NCI-H524 treated with DMSO at 0.1 percent for 48 hours (cell line): ENCODE measurements at places on chromosomes 2 and 18.

GRCh38 chr2:240392084-240392947, 43.1 kb upstream of the GPC1 start:
- no peak for DNase-seq

GRCh38 chr18:72847771-72848170, 20.0 kb downstream of the NETO1 start:
- DNase-seq: no peak

- no peak for DNase-seq
These were observed 20.2 kb downstream of the CXCR2 start for GRCh38 chr2:218146056-218146455.

DNA sequence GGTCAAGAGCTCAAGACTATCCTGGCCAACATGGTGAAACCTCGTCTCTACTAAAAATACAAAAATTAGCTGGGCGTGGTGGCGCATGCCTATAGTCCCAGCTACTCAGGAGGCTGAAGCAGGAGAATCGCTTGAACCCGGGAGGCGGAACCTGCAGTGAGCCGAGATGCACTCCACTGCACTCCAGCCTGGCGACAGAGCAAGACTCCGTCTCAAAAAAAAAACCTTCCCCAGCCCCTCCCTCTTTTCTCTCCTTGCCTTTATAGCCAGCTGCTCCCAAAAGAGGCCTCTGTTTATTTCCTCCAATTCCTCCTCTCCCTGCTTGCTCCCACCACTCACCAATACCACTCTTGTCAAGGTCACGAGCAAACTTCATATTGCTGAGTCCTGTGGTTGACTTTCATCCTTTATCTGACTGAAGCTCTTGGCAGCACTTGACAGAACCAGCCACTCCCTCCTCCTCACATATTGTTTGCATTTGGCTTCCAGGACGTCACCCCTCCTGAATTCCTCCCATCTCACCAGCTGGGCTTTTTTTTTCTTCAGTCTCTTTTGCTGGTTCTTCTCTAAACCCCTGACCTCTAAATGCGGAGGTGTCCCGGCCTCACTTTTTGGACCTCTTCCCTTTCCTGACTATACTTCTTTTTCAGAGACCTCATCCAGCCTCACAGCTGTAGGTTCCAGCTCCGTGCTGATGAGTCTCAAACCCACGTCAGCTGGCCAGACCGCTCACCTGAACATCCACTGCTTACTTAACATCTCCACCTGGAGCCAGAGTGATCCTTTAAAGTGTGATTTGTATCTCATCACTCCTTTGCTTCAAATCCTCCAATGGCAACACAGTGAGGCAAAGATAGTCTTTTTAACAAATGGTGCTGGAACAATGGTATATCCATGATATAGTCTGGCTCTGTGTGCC, 84.6 kb upstream of the CAB39 start:
- DNase-seq: no peak

- no peak for DNase-seq
These were observed 187.1 kb downstream of the TCF4 start for GRCh38 chr18:55400590-55401541.

- DNase-seq: no peak
These were observed 9.2 kb upstream of the KYNU start for GRCh38 chr2:142868229-142868762.

- no peak for DNase-seq
These were observed 79.7 kb upstream of the LRATD1 start for GRCh38 chr2:14552818-14553217.

DNA sequence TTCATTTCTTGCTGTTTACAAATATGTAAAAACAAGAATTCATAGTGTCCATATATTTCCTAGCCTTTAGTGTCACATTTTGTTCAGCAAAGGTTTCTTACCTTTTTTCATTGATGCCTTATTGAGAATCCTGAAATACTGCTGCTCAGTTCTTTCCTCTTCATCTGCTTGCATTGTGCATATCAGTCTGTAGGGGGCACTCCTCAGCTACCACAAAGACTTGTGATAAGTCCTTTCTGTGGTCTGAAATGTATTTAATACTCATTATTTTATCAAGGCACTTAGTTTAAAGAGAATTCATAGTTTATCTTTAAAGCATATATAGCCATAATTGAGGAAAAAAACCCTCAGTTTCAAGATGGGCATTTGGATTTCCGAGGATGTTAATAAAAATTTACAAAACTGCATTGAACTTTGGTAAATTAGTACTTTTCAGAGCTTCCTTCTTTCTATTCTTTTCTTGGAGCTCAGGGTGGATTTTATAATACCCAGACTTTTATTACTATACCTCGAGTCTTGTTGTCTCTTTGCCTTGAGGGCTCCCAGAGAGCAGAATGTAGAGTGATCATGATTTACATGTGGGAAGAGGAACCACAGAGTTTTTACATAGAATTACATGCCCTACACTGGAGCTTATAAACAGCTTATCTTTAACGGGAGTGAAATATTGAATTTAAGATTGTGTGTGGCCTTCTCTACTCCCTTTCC, 570.1 kb downstream of the PLCL1 start:
- DNase-seq: peak; percentile 8

DNA sequence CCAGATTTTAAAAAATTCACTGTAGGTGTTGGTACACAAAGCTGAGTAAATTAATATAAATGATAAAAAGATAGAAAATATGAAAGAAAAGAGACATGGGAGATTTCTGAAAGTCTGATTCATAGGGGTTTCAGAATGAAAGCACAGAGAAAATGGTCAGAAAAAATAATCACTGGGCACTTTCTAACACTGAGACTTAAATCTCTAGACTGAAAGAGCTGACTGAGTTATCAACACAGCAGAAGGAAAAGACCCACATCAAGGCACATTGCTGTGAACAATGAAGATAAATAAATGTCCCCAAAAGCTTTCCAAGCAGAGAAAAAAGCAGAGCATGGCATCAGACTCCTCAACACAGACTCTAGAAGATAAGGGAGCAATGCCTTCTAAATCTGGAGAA, 277.2 kb downstream of the BCL2 start:
- DNase-seq: no peak

DNA sequence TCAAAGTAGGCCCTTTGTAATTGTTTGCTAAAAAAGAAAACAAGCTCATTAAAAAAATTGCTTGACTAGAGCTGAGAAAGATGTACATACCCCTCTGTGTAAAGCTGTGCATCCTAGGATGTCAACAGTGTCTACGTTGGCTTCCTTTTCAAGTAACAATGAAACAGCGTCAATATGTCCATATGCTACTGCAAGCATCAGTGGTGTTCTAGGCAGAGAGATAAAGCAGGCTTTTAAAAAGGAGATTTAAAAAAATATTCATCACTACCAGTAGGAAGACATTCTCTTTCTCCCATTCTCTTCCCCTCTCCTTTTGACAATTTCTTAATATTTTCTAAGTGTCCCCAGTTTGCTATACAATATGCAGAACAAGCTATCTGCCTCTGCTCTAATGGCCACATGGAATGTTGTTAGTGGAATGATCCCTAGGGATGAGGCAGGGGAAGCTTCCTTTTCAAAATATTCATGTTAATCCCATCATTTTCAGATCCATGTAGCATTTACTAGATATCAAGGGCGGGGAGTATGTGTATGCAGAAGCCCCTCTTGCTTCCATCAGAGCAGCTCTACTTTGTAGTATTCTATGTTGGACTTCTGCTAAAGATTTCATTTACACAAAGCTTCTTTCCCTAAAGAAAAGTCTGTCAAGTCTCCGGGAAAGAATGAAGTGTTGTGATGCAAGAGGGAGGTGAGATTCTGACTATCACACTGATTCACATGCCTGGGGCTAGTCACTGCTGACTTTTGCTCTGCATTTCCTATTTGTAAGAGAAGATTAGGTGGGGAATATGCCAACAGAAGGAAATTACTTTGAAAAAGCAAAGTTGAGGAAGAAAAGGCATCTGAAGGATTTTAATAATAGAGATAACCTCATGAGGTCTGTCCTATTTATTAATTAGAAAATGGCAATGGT, 81.5 kb upstream of the PGAP1 start:
- DNase-seq: no peak

- DNase-seq: no peak
These were observed 75.2 kb upstream of the RNU4ATAC start for GRCh38 chr2:121455446-121455845.

DNA sequence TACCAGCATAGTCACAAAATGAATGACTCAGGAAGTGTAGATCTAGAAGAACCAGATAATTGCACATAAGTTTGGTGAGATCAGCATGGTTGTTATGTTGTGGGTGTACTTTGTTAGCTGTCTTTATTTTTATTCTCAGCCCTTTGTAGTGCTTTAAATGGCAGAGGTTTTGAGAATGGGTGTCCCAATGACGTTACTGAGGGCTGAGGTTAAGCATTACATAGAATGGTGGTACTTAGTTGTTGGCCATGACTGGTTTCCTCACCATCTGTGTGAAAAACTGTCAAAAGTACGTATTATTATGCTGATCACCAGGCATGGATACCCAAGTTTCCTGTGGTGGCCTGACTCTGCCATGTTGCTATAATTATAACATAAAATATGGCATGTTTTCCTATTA, 165.8 kb downstream of the UBE2E3 start:
- no peak for DNase-seq

DNA sequence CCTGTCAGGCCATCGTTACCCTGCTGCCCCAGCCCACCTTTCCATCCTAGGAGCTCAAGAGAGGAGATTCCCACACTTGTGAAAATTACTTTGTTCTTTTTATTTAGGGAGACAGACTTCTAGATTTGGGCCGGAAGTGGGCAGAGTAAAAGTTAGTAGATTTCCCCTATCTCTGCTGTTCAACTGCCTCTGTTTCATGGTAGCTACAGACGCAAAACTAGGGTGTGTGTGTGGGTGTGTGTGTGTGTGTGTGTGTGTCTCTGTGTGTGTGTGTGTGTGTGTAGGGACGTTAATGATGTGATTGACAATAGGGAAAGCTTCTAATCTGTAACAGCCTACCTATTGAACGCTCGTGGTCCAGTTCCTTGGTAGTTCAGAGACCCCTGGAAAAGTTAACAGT, 438 bp downstream of the PSMA8 start:
- no peak for DNase-seq

DNA sequence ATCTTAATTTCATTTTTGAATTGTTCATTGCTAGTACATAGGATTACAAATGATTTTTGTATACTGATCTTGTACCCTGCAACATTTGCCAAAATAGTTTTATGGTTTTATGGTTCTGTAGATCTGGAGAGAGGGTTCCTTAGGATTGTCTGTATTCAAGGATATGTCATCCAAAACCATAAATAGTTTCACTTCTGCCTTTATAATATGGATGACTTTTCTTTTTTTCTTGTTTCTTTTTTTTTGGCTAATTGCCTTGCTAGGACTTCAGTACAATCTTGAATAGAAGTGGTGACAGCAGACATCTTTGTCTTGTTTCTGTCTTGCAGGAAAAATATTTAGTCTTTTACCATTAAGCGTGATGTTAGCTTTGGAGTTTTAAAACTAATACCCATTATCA, 383.9 kb upstream of the HS6ST1 start:
- no peak for DNase-seq

GRCh38 chr2:105399207-105399861, 483 bp upstream of the FHL2 start:
- DNase-seq: no peak

GRCh38 chr2:111712940-111713515, 171.0 kb downstream of the ANAPC1 start:
- DNase-seq: no peak

GRCh38 chr18:37559194-37559593, 6.4 kb downstream of the CELF4 start:
- DNase-seq: no peak

DNA sequence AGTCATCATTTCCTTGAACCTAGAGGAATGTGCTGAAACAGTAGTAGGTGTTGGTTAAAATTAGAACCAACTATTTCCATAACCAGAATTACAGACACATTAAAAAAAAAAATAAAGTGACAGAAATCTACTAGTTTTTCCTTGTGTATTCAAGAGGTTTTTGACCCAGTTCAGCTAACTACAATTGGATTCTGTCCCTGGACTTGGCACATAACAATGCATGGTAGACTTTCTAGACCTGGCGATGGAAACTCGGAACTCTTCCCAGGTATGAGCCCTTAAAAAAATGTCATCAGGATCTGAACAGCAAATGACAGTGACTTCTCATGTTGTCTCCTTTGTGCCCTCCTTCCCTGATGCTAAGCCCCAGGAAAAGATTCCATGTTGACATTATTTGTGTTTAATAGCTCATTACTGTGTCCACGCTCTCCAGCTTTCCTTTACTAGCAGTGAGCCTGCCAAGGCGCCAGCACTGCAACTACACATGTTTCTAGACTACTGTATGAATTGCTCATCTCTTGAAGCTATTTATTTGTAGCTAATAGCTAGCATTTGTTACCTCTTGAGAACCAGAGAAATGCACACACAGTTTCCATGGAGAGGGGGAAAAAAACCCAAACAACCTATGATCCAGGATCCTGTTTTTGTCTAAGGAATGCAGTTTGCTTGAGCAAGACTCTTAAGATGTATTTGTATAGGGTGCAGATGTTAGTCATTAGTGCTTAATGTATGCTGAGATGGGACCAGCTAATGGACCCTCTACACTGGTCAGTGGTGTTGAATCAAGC, 148.5 kb downstream of the FMNL2 start:
- no peak for DNase-seq

DNA sequence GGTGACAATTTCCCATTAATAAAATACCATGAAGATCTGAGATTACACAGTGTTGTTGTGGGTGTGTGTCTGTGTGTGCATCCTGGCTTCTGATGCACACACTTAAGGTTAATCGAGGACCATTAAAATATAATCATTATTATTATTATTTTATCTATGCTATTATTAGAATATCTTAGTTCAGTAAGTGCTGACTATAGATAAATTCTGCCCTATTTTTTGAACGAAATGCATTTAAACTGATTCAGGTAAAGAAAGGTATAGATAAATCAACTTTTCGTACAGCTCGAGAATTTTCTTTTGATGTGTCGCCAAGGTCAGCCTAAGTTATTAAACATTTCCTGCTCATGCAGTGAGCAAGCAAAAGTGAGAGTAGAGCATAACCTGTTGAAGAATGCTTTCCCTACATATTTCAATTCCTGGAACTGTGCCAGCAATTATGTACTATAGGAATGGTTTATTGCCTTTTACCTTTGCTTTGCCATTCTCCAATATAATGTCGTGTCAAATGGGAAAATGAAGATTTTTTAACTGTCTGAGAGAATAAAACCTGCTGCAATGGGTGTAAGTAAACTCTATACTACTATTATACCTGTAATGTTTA, 25.8 kb downstream of the KCNJ3 start:
- no peak for DNase-seq

GRCh38 chr2:222862909-222863544, 2.2 kb downstream of the ACSL3 start:
- DNase-seq: no peak

- no peak for DNase-seq
These were observed 34.0 kb downstream of the EPAS1 start for GRCh38 chr2:46331109-46331766.

DNA sequence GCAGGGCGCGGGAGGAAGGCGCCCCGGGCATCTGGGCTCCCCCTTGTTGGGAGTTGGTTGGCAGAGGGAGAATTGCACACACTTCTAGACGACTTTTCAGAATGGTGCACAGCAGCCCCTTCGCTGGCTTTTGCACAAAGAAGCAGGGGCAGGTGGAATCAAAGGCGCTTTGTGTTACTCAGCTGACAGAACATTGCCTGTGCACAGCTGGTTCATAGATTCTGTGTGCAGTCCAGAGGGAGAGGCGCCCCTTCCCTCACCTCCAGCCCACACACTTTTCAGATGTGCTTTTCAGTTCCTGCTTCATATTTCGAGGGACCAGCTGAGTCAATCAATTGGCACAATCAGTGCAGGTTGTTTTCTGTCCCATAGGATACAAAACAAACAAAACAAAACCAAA, 348.4 kb upstream of the RAB12 start:
- DNase-seq: no peak

GRCh38 chr2:74525717-74526648, at the start of gene DQX1:
TSS of gene DQX1 (minus strand) at chr2:74526231. CDS start at chr2:74525729, 502 bp downstream.
- no peak for DNase-seq
